ENCODE measurements at places on chromosomes 6 and 20. TPM values are rescaled to one million over a fixed set of nuclear protein-coding genes. Genes with fewer than 3 reads are reported as not detected.

Gene ROS1
- not detected for total RNA-seq

Gene MAK
- not detected for total RNA-seq

Gene TAAR1
- not detected for total RNA-seq

Gene LRRC73
- not detected for total RNA-seq

Gene ATP5F1E
- total RNA-seq = 12.7 TPM

Gene FAM83B
- total RNA-seq = not detected

Gene IL17F
- not detected for total RNA-seq

Gene LCA5
- total RNA-seq = 7.2 TPM

Gene ANGPT4
- total RNA-seq = 5.7 TPM

Gene IRAK1BP1
- 2.7 TPM for total RNA-seq

Gene ZSWIM1
- 3.5 TPM for total RNA-seq

Gene POU5F1
- total RNA-seq = not detected

Gene SYCP2
- total RNA-seq = 60.9 TPM

Gene BAG2
- 7.7 TPM for total RNA-seq

Gene HLA-DQB1
- total RNA-seq = 3.5 TPM

Gene SLC17A9
- total RNA-seq = 30.0 TPM

All from ascending aorta (tissue), 2 donors.